ENCODE measurements at places on chromosomes 11 and 22.

DNA sequence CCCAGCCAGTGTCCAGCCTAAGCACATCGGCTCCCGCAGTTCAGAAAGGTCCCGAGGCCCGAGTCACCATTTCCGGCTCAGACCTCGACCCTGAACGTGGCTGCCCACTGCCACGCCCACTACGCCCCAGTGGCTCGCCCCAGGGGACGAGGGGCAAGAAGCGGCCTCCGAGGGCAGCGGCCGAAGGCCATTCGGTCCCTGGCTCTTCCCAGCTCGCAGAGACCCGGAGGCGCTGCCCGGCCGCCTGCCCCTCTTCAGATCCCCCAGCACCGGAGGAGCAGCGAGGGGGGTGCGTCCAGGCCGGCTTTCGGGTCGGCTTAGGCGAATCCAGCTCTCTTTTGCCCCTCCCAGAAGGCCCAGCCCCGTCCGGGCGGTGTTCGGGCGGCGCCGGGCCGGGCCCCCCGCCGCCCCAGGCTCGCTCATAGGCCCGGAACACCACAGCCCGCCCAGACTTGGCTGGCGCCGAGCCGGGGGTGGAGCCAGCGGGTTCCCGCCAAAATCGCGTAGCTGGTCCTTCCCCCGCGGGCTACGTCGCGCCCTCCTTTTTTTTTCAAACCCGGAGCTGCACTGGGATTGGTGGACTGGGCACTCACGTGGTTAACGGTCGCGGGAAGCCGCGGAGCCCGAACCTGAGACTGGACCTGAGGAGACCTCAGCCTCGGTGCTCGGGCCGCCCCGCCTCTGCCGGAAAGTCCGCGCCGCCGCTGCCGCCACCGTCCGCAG is at the start of gene WEE1:
WEE1 (plus strand) TSS at position 619 of the 723 bp plus-strand sequence. CDS start 264 bp downstream, outside the sequence.
- peak; percentile 100 for DNase-seq

- DNase-seq, result no peak
Measured at GRCh38 chr11:48055292-48056132, 75.2 kb downstream of the PTPRJ start.

DNA sequence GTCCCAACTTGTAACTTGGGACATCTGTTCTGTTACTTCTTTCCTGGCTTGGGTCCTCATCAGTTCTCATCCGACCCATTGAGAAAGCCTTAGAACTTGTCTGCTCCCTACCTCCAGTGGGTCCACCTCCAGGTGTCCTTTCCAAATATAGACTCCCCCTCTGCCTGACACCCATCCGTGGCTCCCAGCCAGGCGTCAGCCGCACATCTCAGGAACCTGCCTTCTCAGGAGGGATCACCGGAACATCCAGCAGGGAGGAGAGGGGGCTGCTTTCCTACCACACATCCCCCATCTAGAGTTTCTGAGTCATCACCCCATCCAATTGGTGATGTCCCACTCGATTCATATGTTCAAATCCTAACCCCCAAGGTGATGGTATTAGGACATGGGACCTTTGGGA is 36.5 kb downstream of the C11orf91 start:
- peak; percentile 73 for DNase-seq

DNA sequence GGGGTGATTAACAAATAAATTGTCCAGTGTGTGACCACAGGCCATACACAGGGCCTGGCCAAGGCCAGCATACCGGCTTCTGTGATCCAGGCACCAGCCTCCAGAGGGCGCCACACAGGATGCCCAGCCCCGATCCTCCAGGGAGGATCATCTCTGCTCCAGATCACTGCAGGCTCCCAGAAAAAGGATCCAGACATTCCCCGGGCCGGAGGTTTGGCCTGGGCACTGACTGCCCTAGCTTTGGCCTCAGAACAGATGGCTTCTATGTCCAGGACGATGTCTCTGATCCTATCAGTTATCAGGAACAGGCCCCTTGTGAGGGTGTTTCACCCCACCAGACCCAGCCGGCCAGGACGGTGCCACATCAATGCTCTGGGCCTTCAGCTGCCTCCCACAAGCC is 74.5 kb upstream of the LMO1 start:
- DNase-seq, result no peak

DNA sequence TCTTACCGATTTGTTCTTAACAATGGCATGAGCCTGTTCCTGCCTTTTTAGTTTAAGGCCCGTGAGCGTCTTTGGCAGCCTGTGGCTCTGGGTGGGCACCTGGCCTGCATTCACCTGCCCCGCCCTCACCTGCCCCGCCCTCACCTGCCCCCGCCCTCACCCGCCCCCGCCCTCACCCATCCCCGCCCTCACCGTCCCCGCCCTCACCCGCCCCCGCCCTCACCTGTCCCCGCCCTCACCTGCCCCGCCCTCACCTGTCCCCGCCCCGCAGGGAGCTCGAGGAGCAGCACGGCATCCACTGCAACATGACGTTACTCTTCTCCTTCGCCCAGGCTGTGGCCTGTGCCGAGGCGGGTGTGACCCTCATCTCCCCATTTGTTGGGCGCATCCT is 14.2 kb downstream of the GATD1 start:
- DNase-seq, result no peak

Data from osteocyte (in vitro differentiated cells).